ENCODE measurements at places on chromosomes 4 and X.
A peak's percentile ranks its signal among the peaks of the same experiment; 100 is the strongest.

DNA sequence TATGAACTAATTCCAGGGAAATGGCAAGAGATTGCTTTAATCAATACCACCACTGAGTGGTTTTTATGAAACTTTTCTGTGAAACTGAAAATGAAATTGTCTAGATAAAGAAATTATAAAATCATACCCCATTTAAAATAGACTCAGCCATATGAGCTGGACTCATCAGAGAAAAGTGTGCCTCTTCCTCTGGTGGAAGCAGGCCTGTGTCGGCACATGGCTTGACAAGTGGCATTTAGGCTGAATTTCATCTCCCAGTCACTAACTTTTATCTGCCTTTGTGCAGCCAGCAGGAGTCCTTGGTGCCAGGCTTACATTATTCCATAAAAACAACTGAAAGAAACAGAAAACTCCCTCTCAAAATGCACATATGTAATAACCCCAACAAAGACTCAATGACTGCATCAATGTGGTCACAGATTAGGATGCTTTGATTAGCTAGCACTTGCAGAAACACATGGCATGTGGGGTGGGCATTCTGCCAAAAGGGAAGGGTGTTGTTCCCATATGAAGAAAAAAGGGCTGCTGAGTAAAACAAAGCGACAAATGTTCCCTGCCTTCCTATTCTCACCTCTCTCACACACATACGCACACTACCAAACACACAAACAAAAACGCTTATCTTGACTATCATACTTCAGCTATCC, 232.3 kb downstream of the PABPC4L start:
- H3K4me1 ChIP-seq, result no peaks in the 10 kb centered on the region
- H3K36me3 ChIP-seq, result no peaks in the 10 kb centered on the region
- DNase-seq, result no peak
- H3K4me3 ChIP-seq, result no peak overlapping the region

DNA sequence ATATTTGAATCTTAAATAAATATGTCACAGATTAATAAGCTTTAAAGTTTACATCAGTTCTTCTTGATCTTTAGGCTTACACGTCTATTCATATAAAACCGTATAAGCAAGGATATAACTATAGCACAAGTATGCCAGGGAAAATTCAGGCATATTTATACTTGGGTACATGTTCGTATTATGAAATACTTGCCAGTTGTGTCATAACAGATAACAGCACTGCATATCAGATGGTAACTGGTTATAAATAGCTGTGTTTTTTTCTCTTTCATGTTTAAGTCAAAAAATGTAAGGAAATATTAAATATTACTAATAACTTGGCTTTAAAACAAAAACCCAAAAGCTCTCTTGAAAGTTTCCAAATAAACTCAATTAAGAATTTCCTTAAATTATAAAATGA, 17.5 kb downstream of the BRWD3 start:
- no peak overlapping the region for H3K27ac ChIP-seq
- H3K4me3 ChIP-seq, result no peak overlapping the region
- H3K4me1 ChIP-seq, result no peaks in the 10 kb centered on the region
- H3K36me3 ChIP-seq, result peaks cover 4% of the 10 kb centered on the region

GRCh38 chrX:25968920-25969319, 169.2 kb upstream of the MAGEB18 start:
- no peaks in the 10 kb centered on the region for H3K36me3 ChIP-seq
- H3K4me1 ChIP-seq, result no peaks in the 10 kb centered on the region
- H3K27ac ChIP-seq, result no peak overlapping the region
- DNase-seq, result peak; percentile 4
- no peaks in the 10 kb centered on the region for H3K27me3 ChIP-seq

GRCh38 chrX:2554891-2555290, 54.1 kb upstream of the DHRSX start:
- H3K36me3 ChIP-seq, result no peaks in the 10 kb centered on the region
- no peak overlapping the region for H3K4me3 ChIP-seq
- H3K27me3 ChIP-seq, result no peaks in the 10 kb centered on the region
- H3K27ac ChIP-seq, result no peak overlapping the region

DNA sequence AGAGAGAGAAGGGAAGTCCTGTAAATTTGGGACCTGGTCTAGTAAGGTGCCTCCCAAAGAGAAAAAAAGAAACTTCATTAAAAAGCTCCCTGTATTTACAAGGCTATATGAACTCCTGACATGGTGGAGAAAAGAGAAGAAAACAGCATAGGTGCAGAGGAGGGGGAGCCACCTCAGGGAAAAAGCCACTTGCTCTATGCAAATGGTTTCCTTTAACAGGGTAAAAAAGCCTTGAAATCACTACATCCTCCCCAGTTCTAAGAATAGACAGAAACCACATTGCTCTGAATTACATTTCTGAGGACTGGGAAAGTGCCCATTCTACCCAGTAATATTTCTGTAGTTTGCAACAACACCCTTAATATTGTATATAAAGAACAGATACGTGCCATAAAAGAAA, 165.5 kb downstream of the KLF8 start:
- no peak overlapping the region for H3K4me3 ChIP-seq
- H3K36me3 ChIP-seq, result no peaks in the 10 kb centered on the region
- H3K4me1 ChIP-seq, result no peaks in the 10 kb centered on the region
- H3K27me3 ChIP-seq, result no peaks in the 10 kb centered on the region
- DNase-seq, result no peak

- no peak for DNase-seq
- H3K4me1 ChIP-seq, result no peaks in the 10 kb centered on the region
- H3K4me3 ChIP-seq, result no peak overlapping the region
- H3K36me3 ChIP-seq, result no peaks in the 10 kb centered on the region
- no peak overlapping the region for H3K27ac ChIP-seq
Measured at GRCh38 chrX:1507511-1508463, 29.2 kb downstream of the P2RY8 start.

DNA sequence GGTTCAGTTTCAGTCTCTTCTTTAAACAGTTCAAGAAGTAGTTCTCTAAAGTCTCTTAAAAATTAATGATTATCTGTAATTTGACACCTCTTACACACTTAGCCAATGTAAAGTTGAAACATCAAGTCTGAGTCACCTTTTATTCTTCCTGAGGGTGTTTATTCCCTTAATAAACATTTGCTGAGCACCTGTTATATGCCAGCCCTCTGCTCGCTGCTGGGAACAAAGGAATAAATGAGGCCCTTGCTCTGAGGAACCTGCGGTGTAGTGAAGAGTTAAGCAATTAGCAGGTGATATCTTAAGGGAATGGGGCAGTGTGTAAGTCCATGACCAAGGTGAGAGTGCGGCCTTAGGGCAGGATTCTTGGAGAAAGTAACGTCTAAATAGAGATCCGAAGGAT, 5.2 kb upstream of the NDNF start:
- no peak overlapping the region for H3K4me3 ChIP-seq
- no peak for DNase-seq
- no peaks in the 10 kb centered on the region for H3K36me3 ChIP-seq
- H3K27ac ChIP-seq, result no peak overlapping the region
- peaks cover 6% of the 10 kb centered on the region for H3K4me1 ChIP-seq

DNA sequence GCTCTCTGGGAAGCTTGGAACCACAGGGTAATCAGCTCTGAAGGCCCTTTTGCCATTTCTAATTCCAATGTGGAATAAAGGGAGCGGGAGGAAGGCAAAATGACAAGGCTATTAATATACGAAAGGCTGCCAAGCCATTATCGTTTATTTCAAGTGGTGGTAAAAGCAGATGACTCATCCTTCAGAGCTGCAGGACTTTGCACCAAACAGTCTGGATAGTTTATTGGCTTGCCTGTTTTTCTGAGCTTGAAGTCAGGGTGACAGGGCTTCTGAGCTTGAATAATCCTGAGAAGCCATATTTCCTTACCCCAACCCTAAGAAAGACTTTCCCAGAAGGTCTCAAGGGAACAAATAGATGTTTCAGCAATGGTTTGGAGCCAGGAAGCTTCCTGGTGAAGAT, 7.7 kb upstream of the GABRE start:
- H3K36me3 ChIP-seq, result no peaks in the 10 kb centered on the region
- H3K27ac ChIP-seq, result no peak overlapping the region
- H3K4me3 ChIP-seq, result no peak overlapping the region
- DNase-seq, result no peak
- no peaks in the 10 kb centered on the region for H3K27me3 ChIP-seq

GRCh38 chr4:107196312-107196711, 160.2 kb upstream of the DKK2 start:
- H3K36me3 ChIP-seq, result no peaks in the 10 kb centered on the region
- peaks cover 3% of the 10 kb centered on the region for H3K4me1 ChIP-seq
- no peak for DNase-seq
- no peak overlapping the region for H3K4me3 ChIP-seq

- H3K4me1 ChIP-seq, result no peaks in the 10 kb centered on the region
- no peak overlapping the region for H3K4me3 ChIP-seq
- H3K27me3 ChIP-seq, result no peaks in the 10 kb centered on the region
- DNase-seq, result no peak
- H3K27ac ChIP-seq, result no peak overlapping the region
- no peaks in the 10 kb centered on the region for H3K36me3 ChIP-seq
Measured at GRCh38 chr4:127307996-127308395, 324.8 kb upstream of the INTU start.

GRCh38 chrX:136639506-136640176, 8.3 kb upstream of the CD40LG start:
- DNase-seq, result no peak
- H3K36me3 ChIP-seq, result no peaks in the 10 kb centered on the region
- H3K4me3 ChIP-seq, result no peak overlapping the region
- no peaks in the 10 kb centered on the region for H3K4me1 ChIP-seq

DNA sequence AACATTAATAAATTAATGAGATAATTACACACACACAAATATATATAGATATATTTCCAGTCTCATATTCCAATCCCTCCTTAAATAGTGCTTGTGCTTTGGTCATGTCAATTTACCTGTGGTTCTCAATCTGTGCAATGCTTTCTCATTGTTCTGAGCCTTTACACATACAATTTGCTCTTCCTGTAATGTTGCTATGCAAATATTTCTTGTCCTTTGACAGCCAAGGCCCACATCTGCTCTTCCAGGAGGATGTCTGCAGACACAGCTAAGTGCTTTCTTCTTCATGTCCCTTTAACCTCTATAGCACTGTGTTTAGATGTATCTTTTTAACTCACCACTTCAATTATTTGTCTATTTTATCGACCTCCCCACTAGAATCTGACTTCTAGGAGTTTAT, 67.3 kb upstream of the RAPGEF2 start:
- no peak overlapping the region for H3K4me3 ChIP-seq
- no peaks in the 10 kb centered on the region for H3K4me1 ChIP-seq
- no peaks in the 10 kb centered on the region for H3K27me3 ChIP-seq
- H3K36me3 ChIP-seq, result no peaks in the 10 kb centered on the region
- H3K27ac ChIP-seq, result no peak overlapping the region
- DNase-seq, result no peak

- H3K27ac ChIP-seq, result peak overlapping the region; percentile 93
- no peaks in the 10 kb centered on the region for H3K4me1 ChIP-seq
- H3K36me3 ChIP-seq, result peaks cover 29% of the 10 kb centered on the region
- H3K4me3 ChIP-seq, result peak overlapping the region; percentile 88
- DNase-seq, result peak; percentile 14
Measured at GRCh38 chrX:54808109-54808604, 612 bp downstream of the MAGED2 start.

GRCh38 chr4:128347175-128347868, 59.7 kb upstream of the PGRMC2 start:
- peaks cover 8% of the 10 kb centered on the region for H3K4me1 ChIP-seq
- no peaks in the 10 kb centered on the region for H3K36me3 ChIP-seq
- DNase-seq, result no peak
- H3K27ac ChIP-seq, result peak overlapping the region; percentile 17
- H3K4me3 ChIP-seq, result no peak overlapping the region
- H3K27me3 ChIP-seq, result no peaks in the 10 kb centered on the region

GRCh38 chr4:185384930-185385331, 10.8 kb downstream of the LRP2BP start:
- H3K27ac ChIP-seq, result no peak overlapping the region
- no peaks in the 10 kb centered on the region for H3K36me3 ChIP-seq
- H3K27me3 ChIP-seq, result no peaks in the 10 kb centered on the region
- H3K4me3 ChIP-seq, result no peak overlapping the region
- peaks cover 2% of the 10 kb centered on the region for H3K4me1 ChIP-seq

Data from trophoblast cell (in vitro differentiated cells and primary cell).